ENCODE measurements at places on chromosomes 12 and 14.
A peak's percentile ranks its signal among the peaks of the same experiment; 100 is the strongest.

- no peak overlapping the region for H3K27ac ChIP-seq
- no peaks in the 10 kb centered on the region for H3K27me3 ChIP-seq
- no peak overlapping the region for H3K4me3 ChIP-seq
- H3K36me3 ChIP-seq = no peaks in the 10 kb centered on the region
- no peaks in the 10 kb centered on the region for H3K4me1 ChIP-seq
- DNase-seq = no peak
Measured at GRCh38 chr12:17388679-17389078, 701.3 kb downstream of the RERGL start.

DNA sequence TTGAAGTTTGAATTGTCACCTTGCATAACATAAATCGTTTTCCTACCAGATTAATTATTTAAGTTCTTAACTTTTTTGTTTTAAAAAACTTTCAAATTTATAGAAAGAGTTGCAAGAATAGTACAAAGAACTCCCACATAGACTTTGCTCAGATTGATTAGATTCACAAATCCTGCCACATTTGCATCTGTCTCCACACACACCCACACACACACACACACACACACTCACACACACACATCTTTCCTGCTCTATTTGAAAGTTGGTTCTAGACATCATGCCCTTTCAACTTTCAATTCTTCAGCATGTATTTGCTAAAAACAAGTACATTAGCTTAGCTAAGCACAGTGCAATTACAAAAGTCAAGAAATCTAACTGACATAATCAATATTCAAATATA lies 184.0 kb downstream of the ITPR2 start:
- no peaks in the 10 kb centered on the region for H3K36me3 ChIP-seq
- H3K27ac ChIP-seq = no peak overlapping the region
- H3K27me3 ChIP-seq = no peaks in the 10 kb centered on the region
- no peak overlapping the region for H3K4me3 ChIP-seq
- peaks cover 3% of the 10 kb centered on the region for H3K4me1 ChIP-seq
- no peak for DNase-seq

DNA sequence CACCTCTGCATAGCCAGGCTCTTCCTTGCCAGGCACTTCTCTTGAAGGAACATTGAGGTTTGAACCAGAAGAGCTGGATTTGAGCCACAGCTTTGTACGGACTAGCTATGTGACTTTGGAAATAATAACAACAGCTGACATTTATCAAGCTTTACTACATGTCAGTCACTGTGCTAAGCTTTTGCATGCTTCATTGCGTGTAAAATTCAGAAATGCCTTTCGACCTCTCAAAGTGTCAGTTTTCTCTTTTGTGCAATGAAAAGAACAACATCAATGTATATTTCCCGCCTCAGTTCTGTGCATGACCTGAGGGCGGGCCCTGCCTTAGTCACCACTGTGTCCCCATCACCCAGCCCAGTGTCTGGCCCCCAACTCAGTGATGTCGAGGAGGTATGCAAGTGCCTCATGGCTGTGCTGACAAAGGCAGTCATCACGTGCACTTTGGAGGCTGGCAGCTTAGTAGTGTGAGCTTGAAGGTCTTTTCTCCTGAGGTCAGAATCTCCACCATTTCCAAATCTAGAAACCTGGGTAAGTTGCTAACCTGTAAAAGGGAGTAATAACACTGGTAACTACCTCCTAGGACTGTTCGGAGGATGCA lies 17.9 kb upstream of the AQP2 start:
- H3K27ac ChIP-seq = no peak overlapping the region
- no peak overlapping the region for H3K4me3 ChIP-seq
- H3K27me3 ChIP-seq = no peaks in the 10 kb centered on the region
- no peak for DNase-seq

- H3K27me3 ChIP-seq = no peaks in the 10 kb centered on the region
- H3K4me3 ChIP-seq = no peak overlapping the region
- H3K27ac ChIP-seq = no peak overlapping the region
- DNase-seq = no peak
- peaks cover 6% of the 10 kb centered on the region for H3K4me1 ChIP-seq
- no peaks in the 10 kb centered on the region for H3K36me3 ChIP-seq
Measured at GRCh38 chr14:81141426-81141825, 79.3 kb downstream of the GTF2A1 start.

DNA sequence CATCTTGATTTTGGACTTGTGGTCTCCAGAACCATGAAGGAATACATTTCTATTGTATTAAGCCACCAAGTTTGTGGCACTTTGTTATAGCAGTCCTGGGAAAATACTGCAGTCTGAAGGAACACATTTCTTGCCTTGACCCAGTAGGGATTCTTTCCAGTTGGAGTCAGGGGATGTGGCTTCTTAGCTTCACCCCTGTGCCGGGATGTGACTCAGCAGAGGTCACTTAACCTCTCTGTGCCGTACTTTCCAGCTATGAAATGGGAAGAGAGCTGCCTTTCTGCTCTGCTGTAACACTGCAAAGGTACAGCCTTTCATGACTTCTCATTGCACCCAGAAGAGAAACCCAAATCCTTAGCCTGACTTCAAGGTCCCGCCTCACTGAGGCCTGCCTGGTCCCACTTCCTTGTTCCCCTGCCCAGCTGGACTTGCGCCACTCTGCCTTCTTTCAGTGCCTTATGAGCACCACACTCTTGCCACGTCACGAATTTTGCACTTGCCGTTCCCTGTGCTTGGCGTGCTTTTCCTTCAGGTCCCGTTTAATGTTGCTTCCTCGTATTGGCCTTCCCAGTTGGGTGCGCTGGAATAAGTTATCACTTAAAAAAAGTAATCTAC lies 24.2 kb downstream of the CHST11 start:
- no peak overlapping the region for H3K4me3 ChIP-seq
- H3K4me1 ChIP-seq = no peaks in the 10 kb centered on the region
- H3K27ac ChIP-seq = peak overlapping the region; percentile 40
- H3K27me3 ChIP-seq = no peaks in the 10 kb centered on the region
- no peaks in the 10 kb centered on the region for H3K36me3 ChIP-seq
- no peak for DNase-seq

DNA sequence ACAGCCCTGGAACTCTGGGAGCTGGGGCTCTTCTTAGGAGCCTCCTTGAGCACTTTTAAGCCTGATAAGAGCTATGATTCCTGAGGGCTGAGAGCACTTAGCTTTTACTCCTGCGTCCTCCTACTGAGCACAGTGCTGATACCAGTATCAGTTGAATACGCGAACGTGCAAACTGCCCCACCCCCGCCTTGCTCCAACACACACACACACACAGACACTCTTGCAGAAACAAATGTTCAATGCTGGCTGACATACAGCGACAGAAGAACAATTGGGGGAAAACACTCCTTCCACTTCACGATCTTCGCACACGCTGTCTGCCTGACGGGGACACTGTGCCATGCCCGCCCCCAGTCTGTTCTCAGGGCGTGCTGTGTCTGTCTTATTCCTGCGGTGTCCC lies 57.2 kb upstream of the DLK1 start:
- no peaks in the 10 kb centered on the region for H3K27me3 ChIP-seq
- H3K4me1 ChIP-seq = no peaks in the 10 kb centered on the region
- H3K36me3 ChIP-seq = no peaks in the 10 kb centered on the region
- no peak overlapping the region for H3K4me3 ChIP-seq

Measured in RWPE2 (cell line).